Vagina (tissue), 2 donors: ENCODE measurements at places on chromosomes 5 and 9. TPM values are rescaled to one million over a fixed set of nuclear protein-coding genes. Genes with fewer than 3 reads are reported as not detected.
A peak's percentile ranks its signal among the peaks of the same experiment; 100 is the strongest.

DNA sequence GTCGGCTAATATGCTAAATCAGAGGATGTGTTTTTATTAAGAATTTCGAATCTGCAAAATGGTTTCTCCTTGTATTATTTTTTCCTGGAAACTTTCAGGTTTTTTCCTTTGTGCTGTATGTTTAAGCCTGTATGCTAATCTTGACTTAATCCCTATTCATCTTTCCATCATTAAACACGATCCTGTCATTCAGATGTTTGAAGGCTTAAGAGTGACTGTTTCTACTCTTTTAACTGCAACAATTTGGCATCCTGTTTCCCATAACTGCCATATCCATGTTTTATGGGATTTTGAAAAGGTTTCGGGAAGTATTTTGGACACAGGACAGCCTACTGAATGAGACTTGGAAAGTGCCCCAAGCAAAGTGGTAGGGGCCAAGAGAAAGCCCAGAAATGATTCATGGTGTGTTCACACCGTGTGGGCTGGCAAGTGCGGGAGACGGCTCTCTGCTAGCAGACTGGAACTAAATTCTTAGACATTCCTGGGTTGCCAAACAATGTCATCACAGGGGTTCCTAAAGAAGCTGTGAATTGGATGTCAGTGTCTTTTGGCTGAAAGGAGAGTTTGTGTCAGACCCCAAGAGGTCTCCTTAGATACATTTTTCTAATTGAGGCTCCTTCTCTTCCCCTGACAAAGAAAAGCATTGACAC is 125.4 kb upstream of the ADAMTS16 start:
- H3K36me3 ChIP-seq, result no peaks in the 10 kb centered on the region
- H3K27me3 ChIP-seq, result no peaks in the 10 kb centered on the region
- no peak for DNase-seq
- H3K27ac ChIP-seq, result no peak overlapping the region
- H3K4me1 ChIP-seq, result peaks cover 14% of the 10 kb centered on the region
- no peak overlapping the region for H3K4me3 ChIP-seq

- H3K36me3 ChIP-seq, result no peaks in the 10 kb centered on the region
- no peak within 1 kb of the TSS for H3K4me3 ChIP-seq
- no peak within 1 kb of the TSS for H3K27ac ChIP-seq
- H3K4me1 ChIP-seq, result no peaks in the 10 kb centered on the region
- no peak for DNase-seq
These were observed at the start of gene PCDHA8 for GRCh38 chr5:140840978-140841962. TSS of gene PCDHA8 (plus strand) at chr5:140841187. CDS start at chr5:140841322, 135 bp downstream.

DNA sequence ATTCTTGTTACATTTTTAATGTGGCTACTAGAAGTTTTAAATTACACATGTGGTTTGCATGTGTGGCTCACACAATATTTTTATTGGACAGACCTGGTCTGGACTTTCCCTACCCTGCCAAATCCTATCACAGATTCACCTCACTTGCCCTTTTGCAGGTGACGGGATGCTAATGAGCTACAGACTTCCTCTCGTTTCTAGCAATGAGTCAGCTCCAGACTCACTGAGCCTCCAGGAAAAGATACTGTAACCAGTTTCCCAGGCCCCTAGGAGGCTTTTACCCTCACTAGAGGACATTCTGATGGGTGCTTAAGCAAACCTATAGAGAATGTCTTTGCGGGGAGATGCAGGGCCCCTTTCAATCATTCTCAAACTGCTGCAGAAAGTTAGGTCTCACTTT is 135.4 kb downstream of the WDR41 start:
- no peaks in the 10 kb centered on the region for H3K36me3 ChIP-seq
- H3K4me1 ChIP-seq, result peaks cover 14% of the 10 kb centered on the region
- no peak overlapping the region for H3K4me3 ChIP-seq
- no peaks in the 10 kb centered on the region for H3K27me3 ChIP-seq

GRCh38 chr9:15377625-15378540 is 44.8 kb upstream of the SNAPC3 start:
- no peaks in the 10 kb centered on the region for H3K27me3 ChIP-seq
- peaks cover 4% of the 10 kb centered on the region for H3K4me1 ChIP-seq
- no peak overlapping the region for H3K27ac ChIP-seq
- H3K4me3 ChIP-seq, result no peak overlapping the region

DNA sequence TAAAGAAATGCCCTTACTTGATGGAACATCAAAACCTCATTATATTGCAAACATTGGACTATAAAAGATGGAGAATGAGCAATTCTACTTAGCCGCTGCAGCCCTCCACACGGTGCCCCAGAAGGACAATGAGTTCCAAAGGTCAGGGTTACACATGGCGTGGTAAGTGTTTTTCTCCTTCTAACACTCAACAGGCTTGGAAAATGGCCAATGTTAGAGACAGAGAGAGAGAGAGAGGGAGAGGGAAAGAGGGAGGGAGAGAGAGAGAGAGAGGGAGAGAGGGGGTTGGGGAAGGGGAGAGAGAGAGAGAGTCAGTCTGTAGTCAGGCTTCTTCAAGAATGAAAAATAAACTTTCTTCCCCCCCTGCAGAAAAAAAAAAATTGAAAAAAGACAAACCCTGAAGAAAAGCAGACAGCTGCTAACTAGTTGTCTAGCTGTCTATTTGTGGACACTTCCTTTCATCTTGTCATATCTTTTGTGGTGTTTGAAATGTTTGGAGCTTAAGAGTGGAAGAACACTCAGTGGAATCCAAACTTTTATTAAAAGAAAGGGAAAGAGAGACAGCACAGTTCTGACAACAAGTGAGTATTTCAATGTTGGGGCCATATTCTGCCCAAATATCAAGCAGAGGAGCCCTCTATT is 324.8 kb downstream of the TMEM38B start:
- H3K4me3 ChIP-seq, result no peak overlapping the region
- no peaks in the 10 kb centered on the region for H3K27me3 ChIP-seq
- no peaks in the 10 kb centered on the region for H3K4me1 ChIP-seq
- H3K36me3 ChIP-seq, result no peaks in the 10 kb centered on the region

- DNase-seq, result no peak
- H3K4me1 ChIP-seq, result peaks cover 56% of the 10 kb centered on the region
- H3K27ac ChIP-seq, result no peak overlapping the region
- no peak overlapping the region for H3K4me3 ChIP-seq
These were observed 17.9 kb downstream of the NDST1 start for GRCh38 chr5:150525781-150526180.

- H3K27ac ChIP-seq, result no peak overlapping the region
- H3K4me3 ChIP-seq, result no peak overlapping the region
- no peaks in the 10 kb centered on the region for H3K36me3 ChIP-seq
- no peak for DNase-seq
- no peaks in the 10 kb centered on the region for H3K27me3 ChIP-seq
These were observed 8.2 kb upstream of the SLC46A2 start for GRCh38 chr9:112898872-112899311.

- peak overlapping the region; percentile 96 for H3K4me3 ChIP-seq
- DNase-seq, result peak; percentile 93
- no peaks in the 10 kb centered on the region for H3K27me3 ChIP-seq
- H3K27ac ChIP-seq, result peak overlapping the region; percentile 17
- peaks cover 4% of the 10 kb centered on the region for H3K36me3 ChIP-seq
These were observed 1.8 kb downstream of the LPCAT1 start for GRCh38 chr5:1521671-1522600.

DNA sequence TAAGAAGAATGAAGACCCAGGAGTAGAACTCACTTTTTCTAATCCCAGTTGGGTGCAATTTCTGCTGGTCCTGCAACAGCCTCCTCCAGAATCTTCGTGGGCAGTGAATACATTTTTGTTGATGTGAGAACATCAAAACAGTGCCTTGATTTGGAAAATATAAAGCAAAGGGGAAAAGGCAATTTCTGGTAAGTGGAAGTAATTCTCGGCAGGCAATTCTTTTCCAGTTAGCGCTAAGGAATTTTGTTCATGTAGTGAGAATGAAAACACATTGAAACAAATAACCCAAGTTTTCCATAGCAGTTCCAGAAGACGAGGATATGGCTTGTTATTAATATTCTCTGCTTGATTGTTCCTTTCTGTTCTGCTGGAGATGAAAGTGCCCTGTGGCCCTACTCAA is 178.7 kb downstream of the SPATA31D1 start:
- H3K27ac ChIP-seq, result no peak overlapping the region
- H3K27me3 ChIP-seq, result no peaks in the 10 kb centered on the region
- no peak overlapping the region for H3K4me3 ChIP-seq
- no peak for DNase-seq
- peaks cover 14% of the 10 kb centered on the region for H3K4me1 ChIP-seq

DNA sequence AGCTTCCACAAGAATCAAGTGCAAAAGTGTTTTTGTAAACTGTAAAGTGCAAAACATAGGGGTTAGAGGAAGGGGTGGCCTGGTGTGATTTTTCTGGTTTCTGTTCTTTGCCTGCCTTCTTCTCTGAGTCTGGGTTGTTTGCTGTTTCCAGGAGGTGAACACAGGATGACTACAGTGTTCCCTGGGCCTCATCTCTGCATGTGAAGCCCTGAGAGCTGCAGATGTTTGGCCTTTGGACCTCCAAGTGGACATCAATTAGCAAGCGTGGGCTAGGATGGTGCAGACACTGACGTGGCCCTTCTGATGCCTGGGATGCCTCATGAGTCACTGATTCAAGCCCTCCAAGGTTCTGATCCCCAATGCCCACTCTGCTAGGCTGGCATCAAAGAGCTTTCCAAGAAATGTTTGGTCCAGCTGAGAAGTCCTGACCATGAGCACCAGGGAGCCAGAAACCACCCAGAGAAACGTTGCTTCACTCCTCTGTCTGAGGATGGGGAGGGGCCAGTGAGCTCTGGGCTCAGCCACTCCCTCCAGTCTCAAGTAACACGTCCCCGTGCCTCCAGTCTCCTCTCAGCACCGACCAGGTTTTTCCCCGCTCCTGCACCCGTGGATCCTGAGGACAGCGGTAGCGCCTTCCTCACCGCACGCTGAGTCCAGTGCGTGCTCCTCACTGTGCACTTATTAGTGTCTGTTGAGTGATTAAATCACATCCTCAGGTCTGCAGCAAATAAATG is 7.6 kb downstream of the IL9 start:
- no peaks in the 10 kb centered on the region for H3K27me3 ChIP-seq
- peak; percentile 43 for DNase-seq
- H3K36me3 ChIP-seq, result no peaks in the 10 kb centered on the region
- no peak overlapping the region for H3K27ac ChIP-seq
- no peak overlapping the region for H3K4me3 ChIP-seq

GRCh38 chr5:143231973-143232812 is 171.3 kb downstream of the NR3C1 start:
- H3K27ac ChIP-seq, result no peak overlapping the region
- no peaks in the 10 kb centered on the region for H3K36me3 ChIP-seq
- no peak overlapping the region for H3K4me3 ChIP-seq
- H3K27me3 ChIP-seq, result no peaks in the 10 kb centered on the region
- H3K4me1 ChIP-seq, result peaks cover 20% of the 10 kb centered on the region
- no peak for DNase-seq

DNA sequence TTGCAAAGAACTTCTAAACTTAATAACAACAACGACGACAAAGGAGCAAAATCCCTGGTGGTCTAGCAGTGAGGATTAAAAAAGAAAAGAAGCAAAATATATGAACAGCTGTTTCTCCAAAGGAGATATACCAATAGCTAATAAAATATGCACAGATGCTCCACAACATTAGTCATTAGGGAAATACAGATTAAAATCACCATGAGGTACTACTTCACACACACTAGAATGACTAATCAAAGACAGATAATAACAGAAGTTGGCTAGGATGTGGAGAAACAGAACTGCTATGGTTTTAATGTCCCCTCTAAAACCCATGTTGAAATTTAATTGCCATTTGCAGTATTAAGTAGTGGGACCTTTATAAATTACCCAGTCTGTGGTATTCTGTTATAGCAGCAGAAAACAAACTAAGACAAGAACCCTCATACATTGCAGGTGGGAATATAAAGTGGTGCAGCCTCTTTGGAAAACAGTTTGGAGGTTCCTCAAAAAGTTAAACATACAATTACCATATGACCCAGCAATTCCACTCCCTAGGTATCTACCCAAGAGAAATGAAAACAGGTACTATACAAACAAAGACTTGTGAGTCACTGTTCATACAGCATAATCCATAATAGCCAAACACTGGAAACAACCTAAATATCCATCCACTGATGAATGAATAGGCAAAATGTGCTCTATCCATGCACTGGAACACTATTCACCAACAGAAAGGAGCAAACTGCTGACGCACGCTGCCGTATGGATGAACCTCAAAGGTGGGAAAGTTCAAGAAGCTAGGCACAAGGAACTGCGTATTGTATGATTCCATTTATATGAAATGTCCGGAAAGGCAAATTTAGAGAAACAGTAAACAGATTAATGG is 11.4 kb upstream of the DUSP1 start:
- H3K27me3 ChIP-seq, result no peaks in the 10 kb centered on the region
- no peak overlapping the region for H3K27ac ChIP-seq
- DNase-seq, result no peak
- no peaks in the 10 kb centered on the region for H3K36me3 ChIP-seq
- peaks cover 15% of the 10 kb centered on the region for H3K4me1 ChIP-seq

- H3K4me3 ChIP-seq, result no peak overlapping the region
- H3K4me1 ChIP-seq, result no peaks in the 10 kb centered on the region
- H3K27me3 ChIP-seq, result no peaks in the 10 kb centered on the region
- H3K36me3 ChIP-seq, result no peaks in the 10 kb centered on the region
- no peak for DNase-seq
- H3K27ac ChIP-seq, result no peak overlapping the region
These were observed 8.9 kb downstream of the PLPPR1 start for GRCh38 chr9:101037430-101037829.

SHLD3 gene
- total RNA-seq, result 2.0 TPM

NTNG2 gene
- 0.98 TPM for total RNA-seq

PCDHA11 gene
- not detected for total RNA-seq

TSTD2 gene
- total RNA-seq, result 18.2 TPM

FGD3 gene
- 19.9 TPM for total RNA-seq

PCDHGA3 gene
- 3.4 TPM for total RNA-seq

IFNA17 gene
- total RNA-seq, result not detected

NPR3 gene
- total RNA-seq, result 14.7 TPM
